ENCODE measurements at places on chromosomes 1 and 21.

- DNase-seq: no peak
Observed at GRCh38 chr1:19365721-19366120, 53.6 kb downstream of the SLC66A1 start.

DNA sequence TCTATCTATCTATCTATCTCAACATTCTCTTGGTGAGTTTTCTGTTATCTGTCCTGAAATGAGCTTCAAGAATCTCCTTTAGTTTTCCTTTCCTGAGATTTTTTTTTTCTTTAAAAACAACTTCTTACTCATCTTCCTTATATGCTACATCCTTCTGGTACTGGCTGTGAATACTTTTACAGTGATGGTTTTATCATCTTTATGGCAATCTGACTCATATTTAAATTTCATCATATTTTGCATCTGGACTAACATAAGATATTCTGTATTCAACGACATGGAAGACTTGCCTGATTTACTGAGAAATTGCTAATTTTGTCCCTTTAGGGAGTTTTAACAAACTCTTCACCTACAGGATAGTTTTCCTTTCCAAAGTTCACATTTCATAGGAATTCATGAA, 33.0 kb downstream of the PDE4B start:
- DNase-seq: no peak

DNA sequence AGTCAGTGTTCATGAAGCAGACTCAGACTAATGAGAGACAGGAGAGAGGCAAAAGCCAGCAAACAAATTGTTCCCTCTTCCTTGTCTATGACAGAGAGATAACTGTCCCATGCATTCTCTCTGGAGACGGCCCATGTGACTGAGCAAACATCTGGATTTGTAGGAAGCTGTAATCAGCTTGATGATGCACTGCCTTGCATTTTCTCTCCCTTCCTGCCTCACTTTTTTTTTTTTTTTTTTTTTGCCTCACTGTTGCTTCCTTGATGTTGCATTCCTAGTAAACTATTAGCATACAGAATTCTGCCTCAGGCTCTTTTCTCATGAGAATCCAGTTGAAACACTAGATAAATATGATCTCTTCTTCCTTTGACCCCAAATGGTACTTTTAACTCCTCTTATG, 134.5 kb downstream of the HHIPL2 start:
- no peak for DNase-seq

DNA sequence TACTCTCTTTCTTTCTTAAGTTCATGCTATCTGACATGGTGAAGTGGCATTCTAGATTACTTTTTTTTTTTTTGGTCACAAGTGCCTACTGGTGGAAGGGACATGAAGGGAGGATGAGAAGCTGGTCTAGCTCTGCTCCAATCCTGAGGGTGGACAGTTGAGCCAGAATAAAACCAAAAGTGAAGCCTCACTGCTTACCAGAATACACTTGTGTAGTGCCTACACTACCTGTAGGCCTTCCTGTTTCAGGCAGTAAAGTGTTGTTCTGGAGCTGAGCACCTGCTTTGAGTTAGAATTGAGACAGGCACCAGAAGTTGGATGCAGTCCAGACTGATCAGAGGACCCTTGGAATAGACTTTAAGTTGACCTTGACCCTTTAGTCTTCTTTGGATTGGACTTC, 40.4 kb upstream of the APOBEC4 start:
- DNase-seq: no peak

DNA sequence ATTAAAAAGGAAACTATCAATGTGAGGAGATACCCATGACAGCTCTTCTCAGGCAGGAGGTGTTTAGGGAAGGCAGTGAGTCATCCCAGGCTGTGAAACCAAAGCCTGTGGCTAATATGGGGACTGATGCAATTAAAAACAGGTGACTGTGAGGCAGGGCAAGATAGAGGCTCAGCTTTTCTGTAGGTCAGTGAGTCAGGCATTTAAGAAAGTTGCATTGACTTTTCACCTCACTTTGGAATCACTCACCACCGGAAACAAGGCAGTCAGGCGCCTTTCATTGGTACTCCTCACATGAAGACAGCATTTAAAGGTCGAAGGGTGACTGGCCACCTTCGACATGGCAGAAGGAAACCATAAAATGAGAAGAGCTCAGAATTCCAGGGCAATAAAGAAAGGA, 54.5 kb downstream of the PAPPA2 start:
- no peak for DNase-seq

- DNase-seq: no peak
Observed at GRCh38 chr1:212381397-212382035, 33.2 kb downstream of the PACC1 start.

- DNase-seq: peak; percentile 37
Observed at GRCh38 chr1:152926091-152926490, 17.7 kb downstream of the IVL start.

- no peak for DNase-seq
Observed at GRCh38 chr1:238264951-238265350, 374.2 kb upstream of the ZP4 start.

- no peak for DNase-seq
Observed at GRCh38 chr21:44845418-44846223, 27.8 kb upstream of the SUMO3 start.

- peak; percentile 23 for DNase-seq
Observed at GRCh38 chr1:228735871-228736586, 750 bp downstream of the RHOU start.

GRCh38 chr1:226994586-226995364, 54.7 kb downstream of the COQ8A start:
- DNase-seq: no peak

GRCh38 chr21:16304174-16305095, 574.7 kb downstream of the USP25 start:
- no peak for DNase-seq

- peak; percentile 16 for DNase-seq
Observed at GRCh38 chr1:193070942-193071341, 11.5 kb downstream of the RO60 start.

- DNase-seq: no peak
Observed at GRCh38 chr1:43522431-43522775, 8.3 kb upstream of the PTPRF start.

GRCh38 chr1:150516050-150516591, 569 bp downstream of the FALEC start:
- DNase-seq: peak; percentile 74
